ENCODE measurements at places on chromosomes 16 and 17.

GRCh38 chr16:48605518-48606110, 4.4 kb downstream of the N4BP1 start:
- no peak for DNase-seq

DNA sequence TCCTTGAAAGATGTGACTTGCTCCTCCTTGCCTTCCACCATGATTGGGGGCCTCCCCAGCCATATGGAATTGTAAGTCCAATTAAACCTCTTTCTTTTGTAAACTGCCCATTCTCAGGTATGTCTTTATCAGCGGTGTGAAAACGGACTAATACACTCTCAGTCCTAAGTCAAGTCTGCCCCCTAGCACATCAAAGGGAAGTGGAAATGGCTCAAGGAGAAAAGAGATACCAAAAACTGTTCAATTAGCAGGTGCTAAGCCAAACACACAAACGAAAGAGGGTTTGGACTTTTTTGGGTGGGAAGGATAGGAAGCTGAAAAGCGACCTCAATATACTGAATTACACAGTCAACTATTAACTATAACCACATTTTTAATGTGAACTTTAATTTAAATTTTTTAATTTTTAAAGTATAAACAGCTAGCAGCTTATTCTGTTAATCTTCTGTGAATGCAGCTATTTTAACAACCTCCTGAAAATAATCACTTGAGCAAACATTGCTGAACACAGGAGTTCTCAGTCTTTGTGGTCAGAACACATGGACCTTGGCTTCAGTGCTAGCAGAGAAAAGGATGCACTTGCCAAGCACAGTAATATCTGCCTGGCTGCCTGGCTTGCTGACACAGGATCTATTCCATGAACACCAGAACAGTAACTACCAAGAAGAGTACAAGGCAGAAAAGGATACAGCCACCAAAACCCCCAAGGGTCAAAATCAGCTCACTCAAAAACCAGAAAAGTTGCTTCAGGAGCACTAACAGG, 10.9 kb downstream of the ZNF18 start:
- DNase-seq: no peak

- no peak for DNase-seq
These were observed 8.7 kb upstream of the SLC25A39 start for GRCh38 chr17:44333371-44333770.

- no peak for DNase-seq
These were observed 95.0 kb downstream of the PRKCB start for GRCh38 chr16:23930791-23931190.

DNA sequence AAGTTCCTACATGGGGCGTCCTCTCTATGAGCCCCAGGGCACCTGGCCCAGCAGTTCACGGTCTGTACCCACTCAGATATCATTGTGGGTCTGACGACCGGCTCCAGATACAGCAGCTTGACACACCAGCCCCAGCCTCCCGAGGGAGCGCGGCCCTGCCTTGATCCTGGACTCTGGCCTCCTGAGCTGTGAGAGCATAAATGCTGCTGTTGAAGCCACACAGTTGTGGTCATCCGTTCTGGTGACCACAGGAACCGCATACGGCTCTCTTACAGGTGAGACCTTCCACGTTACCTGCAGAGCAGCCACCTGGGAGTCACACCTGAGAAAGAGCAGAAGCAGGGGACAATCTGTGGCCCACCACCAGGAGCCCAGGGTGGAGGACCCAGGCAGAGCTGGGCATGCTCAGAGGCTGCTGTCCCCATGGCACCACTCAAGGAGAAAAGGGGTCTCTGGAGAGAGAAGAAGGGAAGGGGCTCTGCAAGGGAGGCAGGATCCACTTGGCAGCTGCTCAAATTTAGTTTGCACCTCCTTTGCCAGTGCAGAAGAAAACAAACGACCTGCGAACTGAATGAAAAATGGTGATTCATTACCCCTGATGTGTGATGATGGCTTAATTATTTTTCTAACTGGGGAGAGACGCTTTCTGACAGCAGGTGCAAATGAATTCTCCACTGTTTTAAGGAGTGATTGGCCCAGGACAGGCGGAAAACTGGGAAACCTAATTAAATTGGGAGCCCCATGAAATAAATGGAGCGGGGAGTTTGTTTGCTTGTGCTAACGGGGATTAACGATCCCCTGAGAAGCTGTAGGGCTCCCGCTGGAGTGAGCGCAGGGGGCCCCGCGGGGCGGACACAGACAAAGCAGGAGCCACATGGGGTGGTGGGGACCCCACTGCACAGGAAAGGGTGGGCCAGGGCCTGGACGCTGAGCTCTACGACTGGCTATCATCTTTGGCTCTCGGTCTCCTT, 208.9 kb downstream of the RBFOX3 start:
- no peak for DNase-seq

Data from activated CD8-positive, alpha-beta memory T cell treated with anti-CD3 and anti-CD28 coated beads for 4 hours (primary cell).